Immature natural killer cell (primary cell): ENCODE measurements at places on chromosomes 11 and 22. TPM values are rescaled to one million over a fixed set of nuclear protein-coding genes. Genes with fewer than 3 reads are reported as not detected.
A peak's percentile ranks its signal among the peaks of the same experiment; 100 is the strongest.

The STK33 gene
- polyA plus RNA-seq: not detected

- H3K4me3 ChIP-seq: peak overlapping the region; percentile 93
- H3K27me3 ChIP-seq: peaks cover 10% of the 10 kb centered on the region
- peak overlapping the region; percentile 92 for H3K27ac ChIP-seq
- peaks cover 40% of the 10 kb centered on the region for H3K4me1 ChIP-seq
These were observed 777 bp downstream of the LTO1 start for GRCh38 chr11:69674267-69674885.

DNA sequence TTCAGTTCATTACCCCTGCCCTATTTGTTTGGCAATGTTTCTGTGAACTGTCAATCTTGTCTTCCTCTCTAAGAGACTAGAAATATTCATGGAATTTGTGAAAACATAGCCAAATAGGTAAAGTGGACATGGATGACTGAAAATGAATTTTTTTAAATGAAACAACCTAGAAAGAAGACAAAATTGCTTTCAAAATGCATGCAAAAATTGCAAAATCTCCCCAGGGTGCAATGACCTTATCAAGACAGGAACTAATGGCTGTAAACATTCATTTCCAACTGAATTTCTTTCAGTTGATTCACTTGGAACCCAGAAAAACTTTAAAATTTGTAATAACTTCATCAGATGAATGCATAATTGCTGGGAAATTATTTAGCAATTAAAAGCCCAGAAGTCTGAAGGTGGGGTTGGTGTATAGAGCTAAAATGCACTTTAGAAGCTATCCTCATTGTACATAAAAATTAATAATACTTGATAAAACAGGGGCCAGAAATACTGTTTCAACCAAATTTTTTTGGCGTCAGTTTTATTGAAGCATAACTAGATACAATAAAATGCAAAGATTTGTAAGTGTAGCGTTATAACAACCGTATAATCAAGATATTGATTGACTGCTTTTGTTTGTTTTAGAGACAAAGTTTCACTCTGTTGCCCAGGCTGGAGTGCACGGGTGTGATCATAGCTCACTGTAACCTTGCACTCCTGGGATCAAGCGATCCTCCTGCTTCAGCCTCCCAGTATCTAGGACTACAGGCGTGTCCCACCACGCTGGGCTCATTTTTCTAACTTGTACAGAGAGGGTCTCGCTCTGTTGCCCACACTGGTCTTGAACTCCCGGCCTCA, 27.6 kb upstream of the SLC35C1 start:
- H3K27me3 ChIP-seq: peaks cover 4% of the 10 kb centered on the region
- no peak overlapping the region for H3K27ac ChIP-seq
- peaks cover under 1% of the 10 kb centered on the region for H3K4me1 ChIP-seq
- DNase-seq: no peak
- no peaks in the 10 kb centered on the region for H3K36me3 ChIP-seq
- no peak overlapping the region for H3K4me3 ChIP-seq

- H3K27me3 ChIP-seq: peaks cover 17% of the 10 kb centered on the region
- H3K27ac ChIP-seq: no peak overlapping the region
- H3K4me1 ChIP-seq: peaks cover 11% of the 10 kb centered on the region
- H3K36me3 ChIP-seq: peaks cover 7% of the 10 kb centered on the region
- no peak for DNase-seq
These were observed 38.6 kb downstream of the KCNQ1 start for GRCh38 chr11:2483426-2483825.

GRCh38 chr11:128399251-128400121, 187.9 kb downstream of the ETS1 start:
- H3K27ac ChIP-seq: peak overlapping the region; percentile 71
- peaks cover 7% of the 10 kb centered on the region for H3K27me3 ChIP-seq
- no peaks in the 10 kb centered on the region for H3K4me1 ChIP-seq
